ENCODE measurements at places on chromosomes 6 and 20.
A peak's percentile ranks its signal among the peaks of the same experiment; 100 is the strongest.

DNA sequence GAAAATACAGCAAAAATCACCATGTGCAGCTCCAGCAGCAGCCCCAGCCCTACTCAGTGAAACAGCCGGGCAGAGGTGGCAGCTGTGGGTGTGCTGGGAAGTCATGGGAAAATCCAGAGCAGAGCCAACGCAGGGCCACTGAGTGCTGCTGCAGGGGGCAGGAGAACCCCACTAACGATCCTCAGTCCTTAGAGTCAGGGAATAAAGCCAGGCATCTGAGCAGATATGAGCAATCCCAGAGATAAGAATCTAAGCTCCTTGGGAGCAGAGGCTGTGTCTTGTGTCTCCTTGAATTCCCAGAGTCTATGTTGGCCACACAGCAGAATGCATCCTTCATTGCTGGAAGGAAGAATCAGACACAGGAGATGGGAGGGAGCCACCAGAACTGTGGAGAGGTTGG, 493.1 kb upstream of the MAP3K7 start:
- no peak for DNase-seq

DNA sequence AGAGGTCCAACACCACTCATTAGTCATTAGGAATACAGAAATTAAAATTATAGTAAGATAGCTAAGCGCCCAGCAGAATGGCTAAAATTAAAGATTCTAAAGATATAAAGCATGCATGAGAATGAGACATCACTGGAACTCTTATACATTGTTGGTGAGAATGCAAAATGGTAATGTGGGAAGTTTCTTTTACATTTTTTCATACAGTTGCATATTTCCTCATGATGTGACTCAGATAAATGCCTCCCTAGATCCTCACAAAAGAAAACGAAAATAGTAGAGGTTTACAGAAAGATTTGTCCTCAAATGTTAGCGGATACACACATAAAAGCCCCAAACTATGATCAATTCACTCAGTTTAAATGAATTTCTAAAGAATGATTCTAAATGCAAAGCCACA, 633.7 kb upstream of the GJE1 start:
- no peak for DNase-seq

- DNase-seq: peak; percentile 88
These were observed 72.9 kb upstream of the DSP start for GRCh38 chr6:7468382-7469081.

GRCh38 chr6:155366325-155366724, 52.0 kb upstream of the TFB1M start:
- DNase-seq: no peak

DNA sequence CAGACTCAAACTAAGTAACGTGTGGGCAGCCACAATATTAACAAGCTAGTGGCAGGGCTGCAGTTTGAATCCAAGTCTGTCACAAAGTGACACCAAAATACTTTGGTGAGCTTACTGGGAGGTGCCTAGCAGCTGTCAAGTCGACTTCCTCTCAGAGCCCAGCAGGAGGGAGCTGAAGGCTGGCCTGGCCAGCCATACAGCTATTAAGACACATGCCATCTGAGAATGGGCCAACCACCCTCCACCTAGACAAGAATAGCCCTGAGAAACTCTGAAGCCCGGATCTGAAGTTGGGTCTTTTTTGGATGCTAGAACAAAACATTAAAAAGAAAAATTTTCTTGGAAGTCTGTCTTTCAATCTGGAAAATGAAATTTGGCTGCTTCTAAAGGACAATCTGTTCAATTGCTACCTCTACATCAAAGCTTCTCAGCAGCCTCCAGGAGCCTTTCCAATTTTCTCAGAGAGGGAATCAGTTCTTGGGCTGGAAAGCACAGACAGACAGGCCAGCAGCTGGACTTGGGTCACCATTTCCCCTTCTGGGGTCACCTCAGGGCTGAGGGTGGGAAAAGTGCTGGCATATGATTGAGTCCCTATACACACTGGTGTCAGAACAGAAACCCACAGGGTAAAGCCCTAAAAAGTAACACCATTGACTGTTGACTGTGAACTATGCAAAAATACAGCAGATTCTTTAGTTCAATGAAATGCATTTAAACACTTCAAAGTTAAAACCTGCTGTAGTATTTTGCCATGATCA, 42.9 kb downstream of the UQCC1 start:
- DNase-seq: no peak

DNA sequence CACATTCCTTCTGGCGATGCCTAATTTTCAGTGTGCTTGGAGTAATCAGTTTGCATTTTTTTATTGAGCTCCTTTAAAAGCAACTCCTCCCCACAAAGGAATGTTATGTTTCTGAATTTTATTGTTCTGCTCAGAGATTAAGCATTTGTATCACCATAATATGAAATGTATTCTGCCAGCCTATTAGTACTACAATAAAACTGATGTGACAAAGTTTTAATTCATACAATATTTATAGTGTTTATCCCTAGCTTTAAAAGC, 236.9 kb upstream of the ASCC3 start:
- no peak for DNase-seq

- DNase-seq: no peak
These were observed 127.4 kb downstream of the PFDN4 start for GRCh38 chr20:54335299-54335698.

DNA sequence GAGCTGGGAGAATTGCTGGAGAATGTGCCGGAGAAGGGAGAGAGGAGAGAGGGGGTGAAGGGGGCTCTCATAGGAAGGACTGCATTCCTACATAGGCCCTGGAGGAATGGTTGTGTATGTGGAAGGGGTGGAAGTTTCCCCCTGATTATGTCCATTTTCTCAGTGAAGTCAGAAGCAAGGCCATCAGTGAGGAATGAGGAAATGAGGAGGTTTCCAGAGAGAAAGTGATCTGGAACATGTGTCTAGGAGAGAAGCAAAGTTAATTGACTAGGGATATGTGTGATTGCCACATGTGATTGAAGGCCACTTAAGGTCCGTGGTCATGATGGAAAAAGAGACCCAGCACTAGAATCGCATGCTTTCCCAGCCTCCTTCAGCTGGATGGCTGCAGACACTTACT, 42.3 kb downstream of the TBPL1 start:
- no peak for DNase-seq

GRCh38 chr6:6556161-6556737, 32.3 kb upstream of the LY86 start:
- no peak for DNase-seq

DNA sequence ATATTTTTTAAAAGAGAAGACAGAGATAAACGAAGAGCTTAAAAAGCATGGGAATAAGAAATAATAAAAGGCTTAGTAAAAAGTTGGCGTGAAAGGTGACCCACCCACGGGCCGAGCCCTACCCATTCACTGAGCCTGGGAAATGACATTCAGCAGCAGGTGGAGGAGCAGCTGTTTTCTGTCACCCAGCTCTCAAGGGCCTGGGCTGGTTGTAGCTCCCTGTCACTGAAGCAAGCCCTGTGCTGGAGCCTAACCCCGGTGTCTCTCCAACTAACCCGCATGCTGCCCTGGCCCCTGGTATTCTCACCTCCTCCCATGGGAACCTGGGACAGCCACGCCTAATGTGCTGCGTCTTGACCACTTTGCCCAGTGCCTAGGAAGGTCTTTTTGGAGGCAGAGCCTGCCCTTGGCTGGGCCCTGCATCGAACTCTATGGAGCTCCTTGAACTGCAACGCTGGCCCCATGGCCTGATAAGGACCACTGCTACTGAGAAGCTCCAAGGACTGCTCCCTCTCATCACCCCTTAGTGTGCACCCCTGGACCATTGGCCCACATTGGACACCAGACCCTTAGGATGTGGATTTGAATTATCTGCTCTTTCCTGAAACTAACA, 68.8 kb upstream of the IYD start:
- DNase-seq: no peak

DNA sequence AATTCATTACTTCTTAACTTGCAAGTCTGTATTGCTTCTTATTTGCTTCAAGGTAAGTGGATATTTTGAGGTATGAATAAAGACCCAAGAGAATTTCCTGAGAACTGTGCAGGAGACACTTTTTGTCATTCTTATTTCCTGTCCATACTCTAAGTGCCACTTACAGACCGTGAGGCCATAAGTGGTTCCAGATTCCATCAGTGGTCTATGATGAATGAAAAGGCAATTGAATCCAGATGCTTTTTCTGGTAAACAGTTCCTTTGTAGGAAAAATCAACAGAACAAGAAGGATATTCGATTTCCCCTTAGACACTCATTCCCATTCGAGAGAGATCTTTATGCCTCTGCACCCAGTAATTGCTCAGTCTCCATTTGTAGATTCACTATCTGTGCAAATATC, 58.3 kb upstream of the PDE10A start:
- DNase-seq: no peak

DNA sequence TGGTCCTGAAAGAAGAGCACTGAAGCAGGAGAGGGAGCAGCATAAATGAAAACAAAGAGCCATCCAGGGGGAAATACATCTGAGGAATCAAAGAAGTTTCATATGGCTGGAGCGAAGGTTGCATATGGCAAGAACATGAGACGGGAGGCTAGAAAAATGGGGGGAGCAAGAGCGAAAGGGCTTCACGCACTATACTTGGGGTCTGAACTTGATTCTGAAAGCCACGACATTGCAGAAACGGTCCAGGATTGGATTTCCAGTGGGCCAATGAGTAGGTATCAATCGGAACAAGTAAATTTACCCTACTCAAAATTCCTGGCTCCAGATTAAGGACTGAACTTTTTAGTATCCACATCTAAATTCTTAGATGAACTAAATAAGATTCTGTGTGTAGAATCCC, 47.9 kb downstream of the B4GALT5 start:
- no peak for DNase-seq

DNA sequence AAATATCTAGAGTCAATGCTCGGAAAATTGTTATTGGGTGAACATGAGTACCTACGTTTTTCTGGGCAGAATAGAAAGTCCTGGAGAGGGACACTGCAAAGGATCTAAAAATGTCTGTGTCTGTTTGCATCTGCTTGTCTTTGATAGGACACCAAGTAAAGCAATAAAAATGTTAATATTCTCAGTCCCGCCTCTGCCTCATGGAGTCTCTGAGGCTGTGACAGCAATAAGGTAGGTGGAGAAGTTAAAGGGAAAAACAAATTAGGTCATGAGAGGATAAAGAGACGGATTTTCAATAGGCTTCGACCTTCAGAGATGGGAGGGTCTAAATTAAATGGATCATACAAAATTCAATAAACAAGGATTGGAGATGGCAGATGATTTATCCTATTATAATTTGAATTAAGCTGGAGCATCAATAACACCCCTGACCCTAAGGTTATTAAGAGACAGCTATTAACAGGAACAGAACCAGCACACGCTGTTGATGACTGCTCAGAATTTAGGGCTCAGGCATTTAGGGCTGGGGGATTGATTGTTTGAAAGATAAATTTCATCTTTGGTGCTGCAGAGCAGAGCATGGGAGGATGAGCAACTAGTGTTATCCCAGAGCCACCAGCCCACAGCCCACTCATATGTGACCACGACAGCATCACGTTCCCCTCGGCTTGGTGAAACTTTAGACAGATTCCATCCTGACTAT, 620.3 kb upstream of the CDH4 start:
- no peak for DNase-seq

- no peak for DNase-seq
These were observed 48.5 kb downstream of the PYGB start for GRCh38 chr20:25296094-25297093.

DNA sequence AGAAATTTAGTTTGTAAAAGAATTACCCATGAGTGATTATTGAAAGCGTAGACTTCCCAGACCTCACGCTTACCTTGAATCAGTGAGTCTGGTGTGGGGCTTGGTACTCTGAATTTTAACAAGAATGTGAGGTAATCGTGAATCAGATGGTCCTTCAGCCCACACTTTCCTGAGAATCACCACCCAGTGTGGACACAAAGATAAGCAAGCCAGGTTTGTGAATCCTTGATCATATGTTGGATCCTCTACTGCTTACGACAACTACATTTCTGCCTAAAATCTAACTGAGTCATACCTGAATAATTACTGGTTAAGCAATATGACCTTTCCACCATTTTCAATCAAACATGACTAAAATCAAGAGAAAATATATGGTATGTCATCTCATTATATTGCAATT, 589.3 kb downstream of the TFAP2A start:
- no peak for DNase-seq

DNA sequence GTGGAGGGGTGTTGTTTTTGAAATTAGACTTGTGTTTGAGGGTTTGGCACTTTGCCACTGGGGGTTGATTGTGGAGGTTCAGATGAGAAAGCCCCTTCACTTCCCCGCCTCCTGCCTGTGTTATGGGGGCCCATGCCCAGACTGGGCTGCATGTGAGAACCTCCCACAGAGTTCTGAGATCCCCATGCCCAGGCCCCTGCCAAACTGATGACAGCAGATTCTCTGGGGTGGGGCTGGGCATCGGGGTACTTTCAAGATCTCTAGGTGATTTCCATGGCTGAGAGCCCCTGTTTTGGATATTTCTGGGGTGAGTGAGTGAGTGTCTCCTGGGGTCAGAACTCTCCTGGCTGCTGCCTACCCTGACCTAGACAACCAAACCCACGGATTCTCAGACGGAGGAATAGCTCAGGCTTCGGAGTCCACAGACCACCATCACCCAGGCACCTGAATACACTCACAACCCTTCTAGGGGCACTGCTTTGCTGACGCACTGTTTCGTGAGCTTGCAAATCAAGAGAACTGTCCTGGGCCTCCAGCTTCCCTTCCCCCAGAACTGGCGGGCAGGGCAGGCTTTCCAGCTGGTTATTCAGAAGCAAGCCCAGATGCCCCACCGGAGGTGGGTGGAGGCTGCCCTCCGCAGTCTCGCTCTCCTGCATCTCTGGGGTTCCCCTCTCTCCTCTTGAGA, 6.3 kb downstream of the BCAS1 start:
- no peak for DNase-seq

DNA sequence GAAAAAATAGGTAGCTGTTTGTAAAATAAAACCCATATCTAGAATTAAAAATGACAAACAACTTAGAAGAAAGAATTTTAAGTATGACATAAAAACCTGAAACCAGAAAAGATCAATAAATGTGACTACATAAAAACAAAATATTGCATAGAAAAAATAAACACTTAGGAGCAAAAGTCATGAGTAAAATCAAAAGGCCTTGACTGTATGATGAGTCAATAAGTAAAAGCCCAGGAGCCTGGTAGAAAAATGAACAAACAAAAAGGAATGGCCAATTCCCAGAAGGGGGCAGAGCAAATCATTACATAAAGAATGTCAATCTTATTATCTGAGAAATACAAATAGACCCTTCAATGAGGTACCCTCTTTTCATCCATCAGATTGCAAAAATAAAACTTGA, 20.7 kb upstream of the ENPP1 start:
- no peak for DNase-seq

- no peak for DNase-seq
These were observed 250.0 kb downstream of the UST start for GRCh38 chr6:148996815-148997214.

GRCh38 chr20:18611492-18611891, 23.6 kb downstream of the DTD1 start:
- no peak for DNase-seq

- DNase-seq: no peak
These were observed 47.5 kb downstream of the RALGAPA2 start for GRCh38 chr20:20664795-20665589.
